ENCODE measurements at places on chromosomes 12 and 14.

DNA sequence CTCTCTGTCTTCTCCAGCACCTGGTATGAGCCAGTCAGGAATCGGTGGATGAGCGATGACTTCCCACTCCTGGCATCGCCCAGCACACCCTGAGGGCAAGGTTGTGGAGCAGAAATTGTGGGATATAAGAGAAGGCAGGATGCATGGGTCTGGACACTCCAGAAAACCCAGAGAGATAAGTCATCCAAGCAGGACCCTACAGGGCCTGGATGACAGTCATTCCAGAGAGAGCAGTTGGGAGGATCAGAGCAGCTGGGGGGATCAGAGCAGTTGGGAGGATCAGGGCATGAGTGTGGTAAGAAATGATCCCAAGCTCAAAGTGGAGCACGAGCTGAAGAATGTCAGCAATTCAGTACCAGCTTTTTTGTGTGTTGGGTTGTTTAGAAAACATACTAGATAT, 4.0 kb downstream of the AGAP2 start:
- peak; percentile 43 for DNase-seq

GRCh38 chr12:15152456-15152855, 68.8 kb downstream of the RERG start:
- no peak for DNase-seq

DNA sequence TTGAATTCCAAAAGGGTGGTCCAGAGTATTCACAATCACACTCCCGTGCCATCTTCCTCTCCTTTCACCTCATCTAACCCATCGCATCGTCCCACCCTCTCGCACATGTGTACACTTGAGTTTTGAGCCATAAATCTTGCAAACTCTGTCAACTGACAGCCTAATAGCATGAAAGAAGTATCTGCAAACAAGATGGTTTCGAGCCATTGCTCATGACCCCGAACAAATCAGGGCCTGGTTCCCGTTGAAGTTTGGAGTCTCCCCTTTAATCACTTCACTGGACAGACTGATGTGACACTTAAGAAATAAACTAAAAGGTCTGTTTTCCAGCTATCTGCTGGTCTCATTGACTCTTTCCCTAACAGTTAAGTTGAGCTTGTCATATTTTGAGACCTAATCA, 223.6 kb upstream of the SOX5 start:
- no peak for DNase-seq

GRCh38 chr14:45491914-45492313, 238.9 kb upstream of the MIS18BP1 start:
- DNase-seq: no peak

- DNase-seq: no peak
Measured at GRCh38 chr12:117766008-117766407, 202.8 kb downstream of the KSR2 start.

- DNase-seq: peak; percentile 75
Measured at GRCh38 chr12:1605129-1606020, 11.0 kb upstream of the FBXL14 start.

DNA sequence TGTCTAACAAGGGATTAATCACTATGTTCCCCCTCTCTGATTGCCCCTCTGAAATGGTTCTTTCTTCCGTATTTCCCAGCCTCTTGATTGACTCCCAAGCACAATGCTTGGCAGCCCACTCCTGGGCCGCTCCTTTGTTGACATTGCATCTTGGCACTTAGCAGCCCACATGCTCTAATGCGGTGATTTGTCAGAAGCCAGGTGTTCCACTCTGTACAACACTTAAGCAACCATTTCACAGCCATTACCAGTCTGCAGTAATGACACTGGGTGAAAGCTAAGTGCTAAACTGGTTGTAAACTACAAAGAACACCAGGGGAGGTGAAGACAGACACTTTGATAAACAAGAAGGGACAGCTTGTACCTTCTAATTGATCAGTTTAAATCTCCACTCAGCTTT, 353.5 kb downstream of the TMEM132D start:
- DNase-seq: no peak

DNA sequence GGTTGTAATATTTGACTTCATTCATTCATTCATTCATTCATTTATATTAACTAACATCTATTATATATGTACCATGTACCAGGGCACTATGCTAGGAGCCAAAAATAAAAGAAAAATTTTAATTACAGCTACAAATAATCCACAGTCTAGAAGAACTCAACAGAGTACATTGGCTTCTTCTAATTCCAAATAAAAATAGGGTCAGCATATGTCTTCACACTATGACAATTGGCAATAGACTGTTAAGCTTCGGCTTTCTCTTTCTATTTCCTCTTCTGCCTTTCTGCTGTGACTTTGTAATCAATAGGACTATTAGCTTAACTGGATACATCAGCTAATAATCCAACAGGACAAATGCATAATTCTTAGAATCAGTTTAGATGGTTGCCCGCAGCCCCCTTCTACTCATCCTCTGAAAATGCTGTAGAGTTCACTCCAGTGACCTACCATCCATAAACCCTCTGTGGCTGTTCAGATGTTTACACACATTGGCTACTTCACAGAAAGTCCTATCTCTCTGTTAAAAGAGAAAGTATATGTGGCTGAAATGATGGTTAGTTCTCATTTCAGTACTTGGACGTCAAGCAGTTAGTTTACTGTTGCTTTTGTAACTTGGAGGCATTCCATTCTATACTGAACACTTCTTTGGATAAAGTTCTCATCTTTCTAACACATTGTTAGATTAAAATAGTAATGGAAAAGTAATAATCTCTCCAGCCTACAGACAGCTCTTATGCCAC, 445.5 kb upstream of the GARIN6 start:
- DNase-seq: no peak

DNA sequence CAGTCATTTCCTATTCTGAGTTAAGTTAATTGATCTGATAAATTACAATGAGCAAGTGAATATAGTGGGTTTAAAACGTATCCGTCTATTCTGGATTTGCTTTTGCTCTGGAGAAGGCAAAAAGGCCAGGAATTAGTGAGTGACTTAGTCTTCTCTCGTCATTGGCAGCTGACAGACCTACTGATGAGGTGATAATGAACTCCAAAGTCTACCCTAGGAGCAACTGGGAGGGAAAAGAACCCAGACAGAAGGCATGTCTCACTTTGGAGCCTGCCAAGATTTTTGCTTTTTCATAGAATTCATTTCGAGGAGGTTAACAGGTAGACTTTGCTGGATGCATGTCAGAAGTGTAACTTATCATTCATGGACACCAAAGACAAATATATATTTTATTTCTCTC, 270.3 kb downstream of the FBXL14 start:
- DNase-seq: no peak

DNA sequence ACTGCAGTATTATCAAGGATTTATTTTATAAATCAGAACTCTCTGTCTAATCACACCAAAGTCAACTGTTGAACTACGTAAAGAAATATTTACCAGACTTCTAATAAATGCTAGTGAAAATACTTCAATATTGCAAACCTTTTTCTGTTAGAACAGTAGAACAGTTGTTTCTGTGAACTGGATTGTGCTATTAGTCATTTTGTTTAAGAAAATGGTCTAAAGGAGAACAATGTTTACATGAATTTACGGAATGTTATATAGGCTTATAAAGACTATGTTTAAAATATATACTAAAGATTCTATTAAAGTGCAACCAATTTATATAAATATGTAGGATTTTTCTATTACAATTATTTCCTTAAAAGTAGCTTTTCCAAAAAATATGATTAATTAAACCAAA, 471.4 kb downstream of the FSCB start:
- no peak for DNase-seq

DNA sequence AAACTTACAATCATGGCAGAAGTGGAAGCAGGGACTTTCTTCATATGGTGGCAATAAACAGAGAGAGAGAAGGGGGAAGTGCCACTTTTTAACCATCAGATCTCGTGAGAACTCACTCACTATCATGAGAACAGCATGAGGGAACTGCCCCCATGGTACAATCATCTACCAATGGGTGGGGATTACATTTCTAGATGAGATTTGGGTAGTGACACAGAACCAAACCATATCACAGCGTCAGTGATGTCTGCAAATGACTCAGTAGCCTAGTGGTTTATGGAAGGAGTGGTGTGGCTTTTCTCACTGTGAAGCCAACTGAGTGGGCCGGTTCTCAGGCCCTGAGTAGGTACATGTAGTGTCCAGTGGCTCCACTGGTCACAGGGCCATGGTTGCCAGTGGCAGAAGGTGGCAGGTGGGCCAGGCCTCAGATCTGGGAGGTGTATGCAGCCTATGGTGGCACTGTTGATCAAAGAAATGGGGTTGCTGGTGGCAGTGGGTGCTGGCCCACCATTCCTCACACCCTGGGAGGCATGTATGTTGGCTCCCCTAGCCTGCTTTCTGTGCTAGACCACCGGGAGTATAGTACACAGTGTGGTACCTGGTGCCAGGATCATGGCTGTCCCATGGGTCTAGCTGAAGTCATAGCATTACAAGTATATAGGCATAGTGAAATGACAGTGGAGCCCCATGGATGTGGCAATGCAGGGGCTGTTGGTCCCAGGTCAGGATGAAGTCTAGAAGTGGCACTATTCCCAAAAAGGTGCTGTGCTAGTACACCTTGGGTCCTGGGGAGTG, 191.9 kb downstream of the NUBPL start:
- DNase-seq: no peak

DNA sequence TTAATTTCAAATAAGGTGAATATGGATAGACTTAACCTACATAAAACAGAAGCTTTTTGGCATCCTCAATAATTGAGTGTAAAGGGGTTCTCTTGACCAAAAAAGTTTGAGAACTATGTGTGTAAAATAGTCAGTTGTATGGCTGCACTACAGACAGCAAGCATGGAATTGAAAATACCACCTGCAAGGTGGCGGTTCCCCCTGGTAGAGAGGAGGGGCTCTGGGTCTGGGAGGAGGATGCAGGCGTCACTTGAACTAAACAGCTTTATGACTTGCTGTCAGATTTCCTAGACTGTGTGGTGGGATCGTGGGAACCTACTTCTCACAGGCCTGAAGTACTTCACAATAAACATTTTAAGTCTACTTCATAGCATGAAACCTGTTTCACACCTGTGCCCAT, 6.3 kb downstream of the EVL start:
- no peak for DNase-seq

GRCh38 chr12:127125607-127126259, 1141.2 kb upstream of the TMEM132C start:
- no peak for DNase-seq

DNA sequence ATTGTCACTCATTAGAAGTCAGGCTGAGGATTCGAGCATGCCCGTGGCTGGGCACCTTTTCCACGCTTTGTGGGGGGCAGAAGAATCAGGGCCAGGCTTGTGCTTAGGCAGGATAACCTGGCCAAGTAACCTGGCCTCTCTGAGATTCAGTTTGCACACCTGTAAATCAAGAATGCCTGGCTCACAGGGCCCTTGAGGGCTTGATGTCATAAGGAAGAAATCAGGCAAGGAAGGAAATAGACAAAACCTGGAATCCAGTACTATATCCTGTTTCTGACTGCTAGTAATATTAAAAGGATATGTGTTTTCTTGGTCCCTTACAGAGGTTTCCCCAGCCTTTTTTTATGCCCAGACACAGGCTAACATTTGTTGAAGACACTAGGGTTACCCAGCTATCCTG, 91.9 kb downstream of the SAMD4A start:
- DNase-seq: no peak

- DNase-seq: peak; percentile 52
Measured at GRCh38 chr14:99668307-99669295, 15.5 kb upstream of the CYP46A1 start.

DNA sequence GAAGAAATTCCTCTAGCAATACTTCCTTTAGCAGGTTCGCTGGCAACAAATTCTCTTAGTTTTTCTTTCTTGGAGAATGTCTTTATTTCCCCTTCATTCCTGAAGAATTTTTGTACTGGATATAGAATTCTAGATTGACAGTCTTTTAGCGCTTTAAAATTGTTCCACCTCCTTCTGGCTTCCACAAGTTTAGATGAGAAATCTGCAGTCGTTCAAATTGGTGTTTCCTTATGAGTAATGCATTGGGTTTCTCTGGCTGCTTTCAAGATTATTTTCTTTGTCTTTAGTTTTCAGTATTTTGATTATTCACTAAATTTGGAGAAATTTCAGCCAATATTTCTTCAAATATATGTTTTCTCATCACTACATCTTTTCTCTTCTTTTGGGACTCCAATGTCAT, 33.3 kb upstream of the FGF6 start:
- DNase-seq: no peak

- no peak for DNase-seq
Measured at GRCh38 chr14:77032491-77032843, 4.0 kb upstream of the IRF2BPL start.

DNA sequence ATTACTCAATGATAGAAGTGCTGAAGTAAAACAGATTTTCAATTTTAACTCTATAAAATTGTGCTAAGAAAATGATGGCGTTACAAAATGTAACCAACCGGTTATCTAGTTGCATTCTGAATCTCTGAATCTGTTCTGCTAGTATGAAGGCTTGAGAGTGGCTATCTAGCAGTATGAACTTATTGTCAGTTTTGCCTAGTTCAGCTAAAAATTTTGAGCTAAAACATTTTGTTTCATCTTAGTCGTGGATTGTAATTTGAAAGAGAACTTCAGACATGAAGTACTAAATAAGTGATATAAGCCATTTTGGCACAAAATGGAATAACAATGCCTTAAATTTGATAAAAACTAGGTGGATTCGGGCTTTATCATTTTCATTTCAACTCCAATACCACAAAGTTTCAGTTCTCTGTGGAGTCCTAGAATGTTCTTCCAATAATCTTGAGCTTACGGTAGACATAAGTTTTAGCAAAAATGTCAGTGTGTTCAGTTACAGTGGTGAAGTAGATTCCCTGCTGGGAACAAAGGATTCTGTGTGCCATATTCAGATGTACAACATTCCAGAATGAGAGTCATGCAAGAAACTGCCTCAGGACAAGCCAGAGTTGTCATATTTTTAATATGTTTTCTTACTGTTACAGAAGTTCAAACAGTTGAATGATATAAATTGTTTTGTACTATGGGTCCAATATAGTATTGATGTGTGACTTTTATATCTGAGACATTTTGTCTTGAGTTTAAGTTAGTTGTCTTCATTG, 28.1 kb downstream of the ATP6V1D start:
- no peak for DNase-seq

DNA sequence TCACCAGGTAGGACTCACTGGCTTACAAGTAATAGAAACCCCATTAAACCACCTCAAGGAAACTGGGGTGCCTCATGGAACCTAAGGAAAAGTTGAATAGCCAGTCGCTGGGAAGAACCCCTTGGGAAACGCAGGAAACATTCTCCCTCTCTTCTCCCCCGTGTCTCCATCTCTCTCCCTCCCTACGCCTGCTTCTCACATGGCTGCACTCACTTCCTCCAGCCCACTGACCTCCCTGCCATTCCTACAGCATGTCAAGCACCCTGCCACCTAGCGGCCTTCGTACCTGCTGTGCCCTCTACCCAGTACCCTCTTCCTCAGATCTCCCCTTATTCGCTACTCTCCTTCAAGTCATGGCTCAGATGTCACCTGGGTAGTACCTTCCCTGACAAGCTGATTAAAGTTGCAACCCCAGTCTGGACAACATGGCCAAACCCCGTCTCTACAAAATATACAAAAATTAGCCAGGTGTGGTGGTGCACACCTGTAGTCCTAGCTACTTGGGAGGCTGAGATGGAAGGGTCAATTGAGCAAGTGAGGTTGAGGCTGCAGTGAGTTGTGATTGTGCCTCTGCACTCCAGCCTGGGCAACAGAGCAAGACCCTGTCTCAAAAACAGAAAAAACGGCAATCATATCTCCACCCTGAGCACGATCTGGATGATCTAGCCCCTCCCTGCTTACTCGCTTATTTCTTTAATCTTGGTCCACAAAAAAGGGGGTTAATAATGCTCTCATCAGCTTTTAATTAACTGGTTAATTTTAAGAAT, 6.4 kb upstream of the DTX1 start:
- DNase-seq: no peak

- DNase-seq: no peak
Measured at GRCh38 chr14:105423488-105424195, 4.0 kb downstream of the MTA1 start.
